ENCODE measurements at places on chromosomes 6 and 20. TPM values are rescaled to one million over a fixed set of nuclear protein-coding genes. Genes with fewer than 3 reads are reported as not detected.

GRCh38 chr20:2300420-2300819, 4.6 kb downstream of the TGM3 start:
- no peak for DNase-seq

DNA sequence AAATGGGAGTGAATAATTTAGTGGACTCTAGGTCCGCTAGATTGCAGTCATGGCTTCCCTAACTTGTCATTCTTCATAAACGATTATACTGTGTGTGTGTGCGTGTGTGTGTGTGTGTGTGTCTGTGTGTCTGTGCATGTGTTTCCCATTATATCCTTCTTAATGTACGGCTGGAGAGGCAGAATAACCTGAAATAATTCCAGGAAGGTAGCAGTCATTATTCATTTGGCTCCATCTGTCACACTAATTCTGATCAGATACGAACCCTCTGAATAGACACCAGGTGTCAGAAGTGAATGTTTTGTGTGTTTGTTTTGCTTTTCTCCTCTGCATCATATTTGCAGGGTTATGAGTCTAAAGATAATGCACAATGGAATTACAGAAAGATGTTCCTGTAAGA, 372.9 kb downstream of the DOK5 start:
- no peak for DNase-seq

DNA sequence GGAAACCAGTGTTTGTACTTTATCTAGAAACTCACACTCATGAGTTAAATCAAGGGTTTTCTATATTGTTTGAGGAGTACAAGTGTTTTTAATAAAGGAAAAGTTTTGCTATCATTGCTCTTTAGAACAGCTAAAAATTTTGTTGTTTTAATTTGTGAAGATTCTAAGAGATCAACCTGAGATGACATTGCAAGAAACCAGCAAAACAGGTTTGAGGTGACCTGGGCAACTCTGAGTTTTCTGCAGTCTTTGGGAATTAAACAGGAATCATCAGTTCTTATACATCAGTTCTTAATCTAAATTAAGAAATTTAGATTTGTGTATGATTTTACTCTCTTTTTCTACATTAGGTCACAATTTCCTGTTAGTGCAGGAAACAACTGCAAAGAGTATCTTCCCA, 114.5 kb downstream of the JAG1 start:
- DNase-seq: no peak

DNA sequence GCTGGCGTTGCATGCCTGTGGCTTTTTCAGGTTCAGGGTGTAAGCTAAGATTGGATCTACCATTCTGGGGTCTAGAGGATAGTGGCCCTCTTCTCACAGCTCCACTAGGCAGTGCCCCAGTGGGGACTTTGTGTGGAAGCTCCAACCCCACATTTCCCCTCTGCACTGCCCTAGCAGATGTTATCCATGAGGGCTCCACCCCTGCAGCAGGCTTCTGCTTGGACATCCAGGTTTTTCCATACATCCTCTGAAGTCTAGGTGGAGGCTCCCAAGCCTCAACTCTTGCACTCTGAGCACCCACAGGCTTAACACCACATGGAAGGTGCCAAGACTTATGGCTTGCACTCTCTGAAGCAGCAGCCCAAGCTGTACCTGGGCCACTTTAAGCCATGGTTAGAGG, 76.6 kb upstream of the PRND start:
- no peak for DNase-seq

Gene CENPW
- 1.1 TPM for total RNA-seq

- DNase-seq: no peak
Measured at GRCh38 chr20:62461834-62462233, 14.0 kb downstream of the GATA5 start.

Measured in osteoblast (primary cell).